Cerebellum (tissue), 4 donors: ENCODE measurements at places on chromosomes 5 and 9. TPM values are rescaled to one million over a fixed set of nuclear protein-coding genes. Genes with fewer than 3 reads are reported as not detected.

IGFBPL1 gene
- total RNA-seq: 239 TPM

ENTPD2 gene
- 0.45 TPM for total RNA-seq

NR4A3 gene
- total RNA-seq: 1.3 TPM

FABP6 gene
- total RNA-seq: not detected

PLCXD3 gene
- 10.6 TPM for total RNA-seq
